ENCODE measurements at places on chromosomes 5 and 9.

GRCh38 chr9:78618735-78619134 lies 321.8 kb downstream of the PSAT1 start:
- no peak for DNase-seq

DNA sequence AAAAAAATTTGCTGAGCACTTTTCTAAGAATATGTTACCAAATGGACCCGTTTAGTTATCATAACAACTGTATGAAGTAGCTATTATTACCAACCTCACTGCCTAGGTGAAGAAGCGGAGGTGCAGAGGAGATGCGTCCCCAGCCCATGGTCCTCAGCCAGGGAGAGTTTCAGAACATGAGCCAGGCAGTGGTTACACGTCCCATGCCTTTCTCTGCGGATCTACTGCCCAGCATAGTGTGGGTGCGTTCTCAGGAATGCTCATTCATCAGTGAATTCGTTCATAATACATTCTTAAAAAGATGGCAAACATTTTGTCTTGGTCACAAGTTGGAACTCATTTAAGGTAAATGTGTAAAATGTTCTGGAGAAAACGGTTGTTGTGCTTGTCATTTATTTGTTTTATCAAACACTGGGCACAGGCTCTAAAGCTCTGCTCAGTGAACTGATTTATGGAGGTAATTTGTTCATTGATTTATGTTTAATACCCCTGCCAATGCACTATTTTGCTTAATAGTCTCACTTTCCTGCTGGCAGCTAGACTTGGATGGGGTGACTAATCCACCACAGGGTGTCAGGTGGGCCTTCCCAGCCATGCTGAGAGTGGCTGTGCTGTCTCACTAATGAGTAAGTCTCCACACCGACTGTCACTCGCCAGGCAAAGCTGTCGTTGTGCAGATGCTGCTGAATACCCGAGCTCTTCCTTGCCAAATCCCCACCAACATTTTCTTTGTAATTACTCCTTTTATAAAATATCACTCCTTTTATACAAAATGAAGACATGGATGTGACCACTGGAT lies 248.8 kb downstream of the TENT4A start:
- no peak for DNase-seq

DNA sequence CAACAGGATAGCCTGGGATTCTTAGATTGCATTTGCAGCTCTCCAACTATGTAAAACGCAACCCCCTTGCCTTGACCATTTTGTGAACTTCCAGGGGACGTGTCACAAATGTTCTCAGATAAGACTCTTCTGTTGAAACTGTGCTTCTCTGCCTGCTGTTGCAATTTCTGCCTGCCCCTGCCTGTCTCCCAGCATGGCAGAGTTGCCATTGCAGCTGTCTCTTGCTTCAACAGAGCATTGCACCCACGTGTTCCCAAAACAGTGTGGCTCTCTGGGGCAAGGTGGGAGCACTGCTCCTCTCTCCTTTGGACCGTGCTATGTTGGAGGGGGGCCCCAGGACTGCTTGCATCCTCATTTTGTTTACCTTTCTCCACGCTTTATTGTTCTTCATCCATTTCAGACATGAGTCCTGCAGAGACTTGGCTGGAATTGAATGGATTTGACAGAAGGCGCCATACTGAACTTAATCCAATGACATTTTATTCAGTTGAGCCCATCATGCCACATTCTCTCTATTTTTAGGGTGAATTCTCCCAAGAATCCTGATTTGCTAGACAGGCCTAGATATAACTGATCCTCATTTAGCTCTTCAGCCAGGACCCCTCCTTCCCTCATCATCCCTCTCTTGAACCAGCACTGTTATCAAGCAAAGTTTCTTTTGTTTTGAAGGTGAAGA lies 90.7 kb downstream of the MAT2B start:
- no peak for DNase-seq

DNA sequence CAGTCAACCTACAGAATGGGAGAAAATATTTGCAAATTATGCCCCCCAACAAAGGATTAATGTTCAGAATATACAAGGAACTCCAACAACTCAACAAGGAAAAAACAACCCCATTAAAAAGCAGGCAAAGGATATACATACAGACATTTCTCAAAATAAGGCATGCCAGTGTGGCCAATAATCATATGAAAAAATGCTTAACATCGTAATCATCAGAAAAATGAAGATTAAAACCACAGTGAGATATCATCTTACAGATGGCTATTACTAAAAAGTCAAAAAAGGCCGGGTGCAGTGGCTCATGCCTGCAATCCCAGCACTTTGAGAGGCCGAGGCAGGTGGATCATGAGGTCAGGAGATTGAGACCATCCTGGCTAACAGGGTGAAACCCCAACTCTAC lies 103.2 kb downstream of the KLHL3 start:
- no peak for DNase-seq

GRCh38 chr5:79938468-79938867 lies 52.6 kb downstream of the MTX3 start:
- no peak for DNase-seq

DNA sequence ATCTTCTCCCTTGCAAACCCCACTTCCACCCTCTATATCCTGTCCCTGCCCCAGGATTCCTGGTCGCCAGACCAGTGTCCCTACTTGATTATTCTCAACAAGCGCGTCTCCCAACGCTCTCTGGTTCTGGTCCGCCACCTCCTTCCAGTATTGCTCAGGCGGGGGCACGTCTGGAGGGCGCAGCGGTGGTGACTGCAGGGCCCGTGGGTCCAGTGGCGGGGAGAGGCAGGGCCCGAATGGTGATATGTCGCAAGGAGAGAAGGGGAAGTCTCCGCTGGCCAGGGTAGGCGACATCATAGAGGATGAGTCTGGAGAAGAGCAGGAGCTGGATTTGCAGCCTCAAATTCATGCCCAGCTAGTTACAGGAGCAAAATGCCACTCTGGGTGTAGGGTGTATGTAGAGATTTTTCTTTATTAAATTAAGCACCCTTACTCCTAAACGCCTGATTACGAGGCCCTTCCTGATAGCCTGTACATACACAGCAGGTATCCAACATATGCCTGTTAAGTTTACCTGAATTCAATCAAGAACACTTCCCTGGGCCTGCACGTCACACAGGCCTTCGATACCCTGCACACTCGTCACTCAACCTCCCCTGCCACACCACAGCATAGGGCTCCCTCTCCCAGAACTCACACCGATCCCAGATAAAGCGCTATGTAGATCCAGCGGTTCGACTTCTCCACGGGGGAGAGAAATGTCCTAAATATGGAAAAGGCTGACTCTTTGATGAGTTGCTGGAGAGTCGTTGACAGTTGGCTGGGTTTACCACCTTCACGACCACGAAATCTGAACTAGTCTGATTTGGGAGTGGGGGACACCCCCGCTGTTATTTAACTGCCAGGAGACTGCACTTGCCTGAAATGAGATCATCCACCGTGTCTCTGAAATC lies 4.8 kb downstream of the MCIDAS start:
- DNase-seq, result no peak

All from cortex of kidney (tissue), 1 donor.